Osteoblast (primary cell): ENCODE measurements at places on chromosomes 12 and 14. TPM values are rescaled to one million over a fixed set of nuclear protein-coding genes. Genes with fewer than 3 reads are reported as not detected.

- no peak overlapping the region for H3K27ac ChIP-seq
- DNase-seq = no peak
- no peaks in the 10 kb centered on the region for H3K27me3 ChIP-seq
- no peak overlapping the region for H3K4me3 ChIP-seq
These were observed 33.3 kb downstream of the RAD52 start for GRCh38 chr12:916240-916639.

DNA sequence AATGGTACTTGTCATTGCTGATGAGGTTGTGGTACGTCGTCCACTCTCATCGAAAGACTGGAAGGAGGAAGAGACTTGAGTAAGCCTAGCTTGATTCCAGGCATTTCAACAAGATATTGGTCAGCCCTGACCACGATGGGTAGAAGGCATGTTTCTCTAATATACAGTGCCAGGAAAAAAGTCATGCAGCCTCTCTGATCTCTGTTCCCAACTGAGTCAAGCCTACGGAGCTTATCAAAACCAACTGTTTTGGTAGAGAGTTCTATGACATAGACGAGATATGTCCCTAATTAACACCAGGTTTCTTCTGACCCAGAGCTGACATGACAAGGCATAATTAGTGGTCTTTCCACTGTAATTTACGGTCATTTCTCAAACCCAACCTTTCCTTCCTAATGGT, 58.5 kb downstream of the NIN start:
- no peaks in the 10 kb centered on the region for H3K27me3 ChIP-seq
- H3K36me3 ChIP-seq = peaks cover 28% of the 10 kb centered on the region
- peaks cover 67% of the 10 kb centered on the region for H3K4me1 ChIP-seq
- peak overlapping the region; percentile 93 for H3K27ac ChIP-seq
- H3K4me3 ChIP-seq = no peak overlapping the region

The NUP107 gene
- 34.5 and 43.8 TPM in 2 replicates for total RNA-seq

GRCh38 chr14:54207476-54208462, 189.0 kb upstream of the CDKN3 start:
- H3K36me3 ChIP-seq = no peaks in the 10 kb centered on the region
- no peak overlapping the region for H3K4me3 ChIP-seq
- H3K27ac ChIP-seq = peak overlapping the region; percentile 65
- DNase-seq = no peak
- no peaks in the 10 kb centered on the region for H3K27me3 ChIP-seq

DNA sequence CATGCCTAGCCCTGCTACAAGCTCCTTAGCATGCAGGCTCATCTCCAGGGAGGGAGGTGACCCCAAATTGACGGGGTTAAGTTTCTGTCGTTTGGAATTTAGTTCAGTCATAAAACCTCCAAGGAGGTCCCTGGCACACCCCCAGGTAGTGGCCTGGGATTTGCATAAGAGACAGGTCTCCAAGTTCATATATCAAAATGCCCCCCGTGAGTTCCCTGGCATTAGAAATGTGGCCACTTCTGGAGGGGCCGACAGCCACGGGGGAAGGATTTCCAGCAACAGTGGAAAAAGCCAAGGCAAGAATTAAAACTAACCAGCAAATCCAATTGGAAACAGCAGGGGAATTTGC, 228.8 kb downstream of the BCL11B start:
- H3K4me3 ChIP-seq = no peak overlapping the region
- H3K27ac ChIP-seq = no peak overlapping the region
- no peaks in the 10 kb centered on the region for H3K36me3 ChIP-seq
- H3K4me1 ChIP-seq = no peaks in the 10 kb centered on the region
- H3K27me3 ChIP-seq = no peaks in the 10 kb centered on the region

The ATP5MC2 gene
- 93.1 and 95.9 TPM in 2 replicates for total RNA-seq

- no peaks in the 10 kb centered on the region for H3K27me3 ChIP-seq
- no peak overlapping the region for H3K4me3 ChIP-seq
- no peaks in the 10 kb centered on the region for H3K4me1 ChIP-seq
These were observed 9.5 kb upstream of the PRKD1 start for GRCh38 chr14:29937116-29937515.

The GMPR2 gene
- 70.7 and 86.5 TPM in 2 replicates for total RNA-seq

DNA sequence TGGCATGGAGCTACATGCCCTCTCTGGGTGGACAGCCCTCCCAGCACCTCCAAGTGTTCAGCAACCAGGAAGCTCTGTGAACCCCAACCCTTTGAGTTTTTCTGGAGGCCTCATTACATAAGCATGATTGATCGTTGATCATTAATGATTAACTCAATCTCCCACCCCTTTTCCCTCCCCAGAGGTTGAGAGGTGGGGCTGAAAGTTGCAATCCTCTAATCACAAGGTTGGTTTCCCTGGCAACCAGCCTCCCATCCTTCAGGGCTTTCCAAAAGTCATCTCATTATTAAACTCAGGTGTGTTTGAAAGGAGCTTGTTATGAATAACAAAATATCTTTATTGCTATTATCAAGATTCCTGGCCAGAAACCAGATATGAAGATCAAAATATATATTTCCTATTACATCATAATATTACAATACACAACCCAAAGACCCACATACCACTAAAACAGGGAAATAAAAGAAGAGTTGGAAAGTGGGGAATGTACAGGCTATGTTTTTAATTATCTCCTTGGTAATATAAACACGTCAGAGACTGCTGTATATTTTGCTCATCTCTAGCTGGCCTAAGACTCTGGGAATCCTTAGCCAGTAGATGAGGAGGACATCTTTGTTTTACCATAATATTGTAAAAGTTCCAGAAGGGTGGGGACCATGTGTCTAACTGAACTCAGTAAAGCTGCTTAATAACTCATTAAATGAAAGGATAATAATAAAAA, 73.6 kb downstream of the SSPN start:
- H3K27me3 ChIP-seq = no peaks in the 10 kb centered on the region
- H3K4me1 ChIP-seq = peaks cover 22% of the 10 kb centered on the region
- no peak for DNase-seq
- H3K36me3 ChIP-seq = no peaks in the 10 kb centered on the region
- no peak overlapping the region for H3K27ac ChIP-seq

The HOXC10 gene
- total RNA-seq = 9.7 and 11.2 TPM in 2 replicates

DNA sequence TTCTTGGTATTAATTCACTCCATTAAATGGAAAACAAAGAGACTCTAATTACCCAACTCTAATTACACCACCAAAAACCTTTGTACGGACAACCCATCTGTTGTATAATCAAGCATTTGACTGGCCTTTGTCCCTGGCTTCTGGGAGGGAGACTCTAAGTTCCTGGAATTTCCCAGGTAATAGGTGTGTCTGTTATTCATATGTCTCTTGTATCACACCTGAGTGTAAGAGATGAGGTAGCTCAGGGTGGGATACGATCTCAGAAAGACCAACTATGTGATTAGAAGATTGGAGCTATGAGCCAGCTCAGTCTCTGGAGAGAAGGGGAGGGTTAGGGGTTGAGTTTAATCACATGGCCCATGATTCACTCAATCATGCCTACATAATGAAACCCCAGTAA, 94.7 kb upstream of the PLXNC1 start:
- DNase-seq = no peak
- H3K27ac ChIP-seq = no peak overlapping the region
- H3K27me3 ChIP-seq = no peaks in the 10 kb centered on the region
- peaks cover 9% of the 10 kb centered on the region for H3K4me1 ChIP-seq

DNA sequence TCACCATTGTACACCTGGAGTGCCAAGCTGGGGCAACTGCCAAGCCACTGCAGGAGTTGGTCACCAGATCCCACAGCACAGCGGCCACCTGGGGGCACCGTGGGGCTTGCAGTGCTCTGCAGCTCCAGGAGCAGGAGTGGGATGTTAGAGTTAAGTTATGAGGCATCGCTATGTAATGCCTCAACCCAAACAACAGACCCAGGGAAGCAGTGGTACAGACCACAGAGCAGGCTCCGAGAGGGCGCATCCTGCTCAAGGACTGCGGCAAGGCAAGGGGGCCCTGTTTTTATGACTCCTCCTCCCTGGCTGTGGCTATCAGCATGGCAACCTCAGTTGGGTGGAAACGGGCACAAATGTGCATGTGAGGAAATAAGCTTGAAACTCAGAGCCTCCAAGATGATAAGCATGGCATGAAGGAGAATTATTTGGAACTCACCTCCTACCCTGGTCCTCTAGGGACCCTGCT, 63.1 kb downstream of the ARL6IP4 start:
- DNase-seq = peak; percentile 99
- no peaks in the 10 kb centered on the region for H3K27me3 ChIP-seq
- H3K4me3 ChIP-seq = peak overlapping the region; percentile 16
- peaks cover 10% of the 10 kb centered on the region for H3K4me1 ChIP-seq
- no peaks in the 10 kb centered on the region for H3K36me3 ChIP-seq

The CLEC6A gene
- not detected in 2 replicates for total RNA-seq

The NKX2-1 gene
- not detected in 2 replicates for total RNA-seq

The PRICKLE1 gene
- total RNA-seq = 13.0 and 14.7 TPM in 2 replicates

- H3K36me3 ChIP-seq = no peaks in the 10 kb centered on the region
- no peak for DNase-seq
- no peak overlapping the region for H3K27ac ChIP-seq
- H3K27me3 ChIP-seq = no peaks in the 10 kb centered on the region
- H3K4me1 ChIP-seq = no peaks in the 10 kb centered on the region
These were observed 25.7 kb upstream of the SEL1L start for GRCh38 chr14:81559385-81559784.

DNA sequence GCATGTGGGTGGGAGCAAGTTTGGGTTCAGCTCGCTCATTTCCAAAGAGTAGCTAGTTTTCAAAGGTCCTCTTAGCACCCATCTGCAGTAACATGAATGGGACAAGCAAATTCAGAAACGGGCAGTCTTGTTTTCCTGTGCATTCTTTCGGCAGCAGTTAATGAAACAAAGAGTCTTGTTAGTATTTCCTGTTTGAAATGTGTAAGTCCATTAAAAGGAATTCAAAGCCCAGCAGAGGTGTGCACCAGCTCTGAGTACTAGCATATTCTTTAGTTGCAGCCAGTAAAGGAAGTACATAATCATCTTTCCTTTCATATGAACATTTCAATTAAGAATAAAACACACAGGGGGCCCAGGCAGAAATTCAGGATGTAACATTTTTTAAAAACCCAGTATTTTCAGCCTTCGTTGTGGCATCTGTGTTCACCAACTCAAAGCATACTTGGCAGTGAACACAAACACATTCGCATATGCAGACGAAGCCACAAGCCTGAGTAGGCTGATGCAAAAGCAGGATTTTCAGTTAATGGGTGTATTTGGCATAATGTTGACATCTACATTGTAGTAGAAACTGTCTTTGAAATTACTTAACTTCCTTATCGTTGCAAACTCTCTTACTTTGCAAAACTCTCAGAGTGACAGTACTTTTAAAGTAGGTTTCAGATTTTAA, 570.0 kb upstream of the FLRT2 start:
- H3K27me3 ChIP-seq = no peaks in the 10 kb centered on the region
- no peaks in the 10 kb centered on the region for H3K4me1 ChIP-seq
- no peak overlapping the region for H3K27ac ChIP-seq
- no peak for DNase-seq
- no peak overlapping the region for H3K4me3 ChIP-seq
- H3K36me3 ChIP-seq = no peaks in the 10 kb centered on the region

GRCh38 chr12:101074940-101075680, 134.9 kb downstream of the SLC5A8 start:
- no peaks in the 10 kb centered on the region for H3K27me3 ChIP-seq
- DNase-seq = no peak
- no peaks in the 10 kb centered on the region for H3K4me1 ChIP-seq
- H3K36me3 ChIP-seq = no peaks in the 10 kb centered on the region
- H3K4me3 ChIP-seq = no peak overlapping the region

DNA sequence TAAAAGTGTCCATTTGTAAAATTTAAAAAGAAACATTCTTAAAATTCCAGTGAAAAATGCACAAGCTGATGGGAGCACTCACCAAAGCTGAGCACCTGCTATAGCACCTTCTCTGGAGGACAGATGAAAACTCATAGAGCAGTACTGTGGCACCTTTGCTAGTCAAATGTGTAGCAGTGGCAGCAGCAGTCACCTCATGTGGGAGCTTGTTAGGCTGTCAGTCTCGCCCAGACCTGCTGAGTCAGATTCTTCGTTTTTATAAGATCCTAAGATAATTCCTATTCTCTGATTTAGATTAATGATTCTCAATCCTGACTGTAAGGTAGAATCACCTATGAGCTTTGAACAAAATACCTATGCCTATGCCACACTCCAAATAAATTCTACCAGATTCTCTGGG, 325.8 kb downstream of the RPL10L start:
- H3K27me3 ChIP-seq = no peaks in the 10 kb centered on the region
- H3K27ac ChIP-seq = no peak overlapping the region
- DNase-seq = no peak
- no peak overlapping the region for H3K4me3 ChIP-seq
- H3K4me1 ChIP-seq = no peaks in the 10 kb centered on the region

The SLC4A8 gene
- total RNA-seq = 1.2 and 2.9 TPM in 2 replicates

GRCh38 chr14:69131176-69131575, 21.7 kb downstream of the DCAF5 start:
- no peaks in the 10 kb centered on the region for H3K36me3 ChIP-seq
- no peak overlapping the region for H3K4me3 ChIP-seq
- H3K4me1 ChIP-seq = peaks cover 39% of the 10 kb centered on the region

The SMAGP gene
- 9.8 and 13.6 TPM in 2 replicates for total RNA-seq
